ENCODE measurements at places on chromosomes 4 and X.

- DNase-seq, result no peak
Measured at GRCh38 chr4:73847526-73848182, 5.4 kb upstream of the PF4V1 start.

GRCh38 chrX:125621588-125621927 lies 301.9 kb downstream of the TEX13C start:
- no peak for DNase-seq

- no peak for DNase-seq
Measured at GRCh38 chr4:87152310-87153041, 67.9 kb downstream of the KLHL8 start.

GRCh38 chrX:16612257-16612897 lies 37.6 kb upstream of the S100G start:
- no peak for DNase-seq

- no peak for DNase-seq
Measured at GRCh38 chr4:52566136-52567031, 92.7 kb downstream of the USP46 start.

DNA sequence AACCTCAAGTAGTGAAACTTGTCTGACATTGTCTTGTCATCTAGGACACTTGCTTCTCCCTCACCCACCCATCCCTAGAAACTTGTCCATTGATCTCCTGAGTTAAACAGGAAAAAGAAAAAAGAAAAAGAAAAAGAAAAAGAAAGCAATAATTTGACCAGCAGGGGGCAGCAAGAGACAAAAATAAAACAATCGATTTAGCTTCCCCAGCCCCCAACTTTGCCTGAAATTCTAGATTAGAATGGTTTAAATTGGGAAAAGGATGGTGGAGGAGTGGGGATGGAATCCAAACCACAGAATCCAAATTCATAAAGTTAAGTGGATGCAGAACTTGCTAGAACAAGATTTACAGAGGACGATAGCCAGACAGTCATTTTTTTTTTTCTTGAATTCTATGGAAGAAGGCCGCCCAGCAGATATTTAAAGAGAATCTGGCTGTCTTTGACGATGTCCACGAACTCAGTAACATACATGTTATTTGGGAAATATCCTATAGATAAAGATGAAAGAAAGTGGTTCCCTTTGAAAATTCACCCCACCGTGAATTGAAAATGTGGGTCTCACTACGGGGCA lies 282.9 kb downstream of the USP46 start:
- DNase-seq, result no peak

- no peak for DNase-seq
Measured at GRCh38 chrX:48591255-48591791, 6.0 kb upstream of the WDR13 start.

DNA sequence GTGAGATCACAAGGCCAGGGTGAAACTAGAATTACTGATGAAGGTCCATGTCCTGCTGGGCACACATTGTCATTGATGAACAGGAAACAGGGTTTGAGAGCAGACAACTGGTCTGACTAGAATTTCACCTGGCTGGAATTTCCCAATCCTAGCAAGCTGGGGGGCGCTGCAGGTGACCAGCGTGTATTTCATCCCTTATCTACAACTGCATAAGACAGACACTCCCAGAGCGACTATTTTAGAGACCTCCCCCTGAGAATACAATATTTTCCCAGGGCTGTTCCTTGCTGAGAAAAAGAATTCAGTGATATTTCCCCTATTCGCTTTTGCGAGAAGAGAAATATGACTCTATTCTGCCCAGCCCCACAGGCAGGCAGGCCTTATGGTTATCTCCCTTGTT lies 432.6 kb upstream of the GALNT7 start:
- DNase-seq, result no peak

GRCh38 chr4:153781717-153782416 lies 7.0 kb downstream of the SFRP2 start:
- no peak for DNase-seq

- no peak for DNase-seq
Measured at GRCh38 chr4:8537041-8537461, 43.1 kb upstream of the GPR78 start.

DNA sequence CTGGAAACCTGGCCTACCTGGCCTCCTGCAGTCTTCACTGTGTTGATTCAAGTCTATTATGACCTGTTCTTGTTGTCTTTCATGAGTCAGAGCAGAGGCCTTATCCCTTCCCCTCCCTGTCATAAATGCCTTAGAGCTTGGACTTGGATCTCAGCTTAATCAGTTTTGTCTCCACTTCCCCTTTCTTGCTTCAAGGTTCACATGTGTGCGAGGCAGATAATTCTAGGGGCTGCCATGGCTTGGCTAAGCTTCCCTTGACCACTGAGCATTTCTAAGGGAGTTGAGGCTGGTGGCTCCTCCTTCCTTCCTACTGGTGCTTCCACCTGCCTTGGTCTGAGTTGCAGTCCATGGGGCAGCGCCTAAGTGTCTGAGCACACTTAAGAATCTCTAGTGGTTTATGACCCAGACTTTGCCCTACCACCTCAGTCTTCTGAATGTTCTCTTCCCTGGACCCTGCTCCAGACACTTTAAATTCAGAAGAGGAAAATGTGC lies 1.7 kb upstream of the HEPH start:
- DNase-seq, result no peak

DNA sequence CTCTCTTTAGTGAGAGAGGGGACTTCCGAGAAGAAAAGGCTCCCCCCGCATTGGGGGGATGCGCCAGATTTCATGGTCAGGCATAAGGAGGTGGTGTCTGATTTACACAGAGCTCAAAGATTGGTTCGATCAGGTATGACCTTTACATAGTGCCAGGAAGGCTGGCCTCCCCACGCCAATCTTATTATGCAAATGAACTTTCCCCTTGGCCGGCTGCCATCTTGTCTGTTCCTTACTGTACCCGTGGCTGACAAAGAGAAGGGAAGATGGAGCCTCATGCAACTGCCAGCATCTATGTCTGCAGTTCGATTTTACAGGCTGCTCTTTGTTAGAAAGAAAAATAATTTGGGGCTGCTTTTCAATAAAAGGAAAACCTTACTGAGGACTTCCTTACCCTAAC lies 197.2 kb downstream of the GPM6A start:
- no peak for DNase-seq

DNA sequence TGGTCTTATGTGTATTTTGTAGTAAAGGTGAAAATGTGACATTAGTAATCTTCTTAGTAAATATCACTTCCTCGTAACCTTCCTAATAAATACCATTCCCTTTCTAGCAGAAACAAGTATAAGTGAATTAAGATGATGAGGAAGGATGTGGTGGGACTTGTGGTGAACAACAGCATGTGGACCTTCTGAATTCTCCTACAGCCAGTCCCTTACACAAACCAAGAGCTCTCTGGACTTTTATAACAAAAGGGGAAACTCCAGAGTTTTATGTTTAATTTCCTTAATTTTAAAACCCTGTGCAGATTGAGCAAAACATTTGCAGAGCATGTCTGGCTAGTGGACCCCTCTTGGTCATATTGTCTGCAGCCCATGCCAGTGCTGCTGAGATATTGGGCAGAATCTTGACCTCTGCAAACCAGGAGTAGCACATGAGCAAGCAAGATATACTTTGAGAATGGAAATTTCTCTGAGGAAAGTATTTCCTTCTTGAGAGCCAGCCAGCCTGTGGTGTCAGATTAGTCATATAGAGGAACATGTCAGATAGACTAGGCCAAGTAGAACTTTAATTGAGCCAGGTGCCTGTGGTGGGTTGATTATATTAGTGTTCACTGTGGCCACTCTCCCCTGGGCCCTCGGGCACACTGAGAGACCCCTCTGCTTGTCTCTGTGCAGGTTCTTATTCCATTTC lies 328.2 kb downstream of the DKK2 start:
- DNase-seq, result no peak

DNA sequence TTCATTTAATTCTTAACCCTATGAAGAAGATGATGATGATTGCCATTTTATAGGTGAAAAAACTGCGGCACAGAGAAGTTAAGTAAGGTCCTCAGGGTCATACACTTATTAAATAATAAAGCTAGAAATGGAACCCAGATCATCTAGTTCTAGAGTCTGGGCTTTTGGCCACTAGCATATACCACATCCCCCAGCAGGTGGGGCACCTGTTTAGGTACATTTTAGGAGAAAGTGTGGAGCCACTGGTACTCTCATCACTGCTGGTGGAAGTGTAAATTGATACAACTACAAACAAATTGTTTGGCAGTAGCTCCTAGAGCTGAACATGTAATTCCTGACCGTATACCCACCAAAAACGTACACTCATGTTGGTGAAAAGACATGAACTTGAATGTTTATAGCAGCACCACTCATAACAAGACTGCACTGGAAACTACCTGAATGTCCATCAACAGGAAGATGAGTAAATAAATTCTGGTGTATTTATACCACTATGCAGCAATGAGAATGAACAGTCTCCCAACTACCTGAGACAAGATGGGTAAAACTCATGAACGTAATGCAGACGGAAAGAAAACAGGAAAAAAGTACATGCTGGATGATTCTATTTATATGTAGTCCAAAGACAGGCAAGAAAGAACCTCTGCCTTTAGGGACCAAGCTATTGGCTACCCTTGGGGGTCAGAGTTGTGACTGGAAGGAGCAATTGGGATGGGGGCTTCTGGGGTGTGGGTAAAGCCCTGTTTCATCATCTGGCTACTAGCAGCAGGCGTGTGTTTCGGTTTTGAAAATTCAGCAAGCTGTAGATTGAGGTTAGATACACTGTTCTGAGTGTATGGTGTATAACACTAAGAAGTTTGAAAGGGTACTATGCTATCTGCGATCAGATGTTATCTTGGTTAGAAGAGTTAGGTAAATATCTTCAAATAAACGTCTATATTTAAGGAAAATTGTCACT lies 72.3 kb upstream of the ADGRG2 start:
- DNase-seq, result no peak

DNA sequence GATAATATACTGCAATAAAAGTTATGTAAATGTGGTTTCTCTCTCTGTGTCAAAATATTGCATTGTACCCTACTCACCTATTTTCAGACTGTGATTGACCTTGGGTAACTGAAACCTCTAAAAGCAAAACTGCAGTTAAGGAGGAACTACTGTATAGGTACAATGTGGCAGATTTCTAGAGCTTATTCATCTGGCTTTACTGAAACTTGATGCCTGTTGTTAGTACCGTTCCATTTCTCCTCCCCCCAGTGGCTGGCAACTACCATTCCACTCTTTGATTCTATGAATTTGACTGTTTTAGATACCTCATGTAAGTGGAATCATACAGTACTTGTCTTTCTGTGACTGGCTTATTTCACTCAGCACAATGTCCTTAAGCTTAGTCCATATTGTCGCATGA lies 61.9 kb downstream of the HOPX start:
- DNase-seq, result no peak

GRCh38 chr4:123587983-123588494 lies 191.4 kb downstream of the SPRY1 start:
- DNase-seq, result no peak

DNA sequence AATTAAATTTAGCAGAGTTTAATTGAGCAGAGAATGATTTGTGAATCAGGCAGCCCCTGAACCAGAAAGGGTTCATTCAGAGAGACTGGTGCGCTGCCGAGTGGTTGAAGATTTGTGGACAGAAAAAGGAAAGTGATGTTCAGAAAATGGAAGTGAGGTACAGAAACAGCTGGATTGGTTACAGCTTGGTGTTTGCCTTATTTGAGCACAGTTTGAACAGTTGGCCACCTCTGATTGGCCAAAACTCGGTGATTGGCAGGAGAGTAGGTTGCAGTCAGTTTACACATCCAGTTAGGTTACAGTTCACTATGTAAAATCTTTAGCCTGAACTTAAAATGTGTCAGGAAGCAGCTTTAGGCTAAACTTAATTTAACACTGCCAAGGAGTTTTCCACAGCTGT lies 14.9 kb downstream of the MID1IP1 start:
- DNase-seq, result no peak

DNA sequence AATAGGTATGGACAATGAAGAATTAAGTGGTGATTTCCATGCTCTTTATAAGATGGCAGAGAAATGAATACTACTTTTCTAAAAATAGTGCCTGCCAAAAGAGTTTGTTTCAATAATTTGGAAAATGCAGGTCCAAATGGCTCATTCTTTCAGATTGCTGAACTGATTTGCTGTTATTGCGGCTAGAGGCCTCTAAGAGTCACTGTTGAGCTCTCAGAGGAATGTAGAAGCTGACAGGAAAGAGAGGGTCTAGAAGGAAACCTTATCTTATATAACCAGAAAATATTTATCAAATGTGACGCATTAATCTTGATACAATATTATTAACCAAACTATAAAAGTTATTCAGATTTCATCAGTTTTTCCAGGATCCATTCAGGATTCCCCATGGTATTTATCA lies 65.7 kb upstream of the PAGE1 start:
- no peak for DNase-seq

- DNase-seq, result peak; percentile 53
Measured at GRCh38 chr4:56908206-56909085, 746 bp downstream of the REST start.

GRCh38 chrX:154654372-154654771 lies 993 bp upstream of the CTAG2 start:
- no peak for DNase-seq

- no peak for DNase-seq
Measured at GRCh38 chrX:100948557-100948956, 19.8 kb upstream of the XKRX start.

DNA sequence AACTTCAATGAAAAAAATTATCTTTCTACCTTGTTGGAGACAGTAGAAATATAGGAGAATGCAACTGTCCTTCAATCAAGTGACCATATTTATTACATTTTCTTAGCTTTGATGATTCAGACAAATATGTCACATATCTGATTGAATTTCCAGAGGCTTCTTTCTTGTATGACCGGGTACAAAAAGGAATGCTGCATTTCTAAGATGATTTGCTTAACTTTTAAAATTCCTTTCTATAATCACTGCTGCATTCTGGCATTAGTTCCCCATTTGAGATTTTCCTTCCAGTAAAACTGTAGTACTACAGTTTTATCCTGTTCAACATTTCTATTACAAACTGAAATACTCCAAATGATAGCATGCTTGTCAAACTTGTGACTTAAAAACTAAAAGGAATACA lies 5.2 kb downstream of the MFSD8 start:
- DNase-seq, result no peak

- no peak for DNase-seq
Measured at GRCh38 chrX:112687189-112687691, 7.5 kb upstream of the LHFPL1 start.

DNA sequence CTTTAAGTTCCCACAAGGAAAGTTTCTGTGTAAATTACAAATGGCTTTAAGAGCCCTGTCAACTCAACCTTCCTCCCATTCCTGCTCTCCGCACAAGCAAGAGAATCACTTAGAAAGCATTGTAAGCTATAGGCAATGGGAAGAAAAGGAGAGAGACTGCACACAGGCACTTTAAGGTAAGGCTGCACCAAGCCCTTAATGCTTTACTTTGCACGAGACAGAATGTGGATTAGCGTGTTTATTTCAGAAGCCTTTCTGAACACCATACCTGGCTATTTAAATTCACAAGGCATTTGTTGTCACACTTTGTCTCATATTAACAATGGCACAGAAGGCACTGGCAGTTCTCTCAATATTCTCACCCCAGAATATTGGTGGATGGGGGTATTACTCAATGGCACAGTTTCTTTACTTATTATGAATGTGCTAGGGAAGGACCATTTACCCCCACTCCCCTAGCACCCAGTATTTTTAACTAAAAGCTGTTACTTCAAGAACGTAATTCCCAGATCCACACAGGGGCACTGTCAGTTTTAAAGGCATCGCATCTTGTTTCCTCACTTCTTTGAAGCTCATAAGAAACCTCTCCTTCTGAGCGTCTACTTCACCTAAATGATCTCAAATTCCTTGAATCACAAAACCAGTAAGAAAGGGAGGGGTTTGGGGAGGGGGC lies 150.0 kb downstream of the MAML3 start:
- DNase-seq, result no peak
